Osteoblast (primary cell): ENCODE measurements at places on chromosomes 16 and 17.

GRCh38 chr17:50448643-50449042 is 20.0 kb downstream of the CHAD start:
- DNase-seq, result no peak

GRCh38 chr16:405548-406506 is 4.1 kb downstream of the DECR2 start:
- peak; percentile 71 for DNase-seq

DNA sequence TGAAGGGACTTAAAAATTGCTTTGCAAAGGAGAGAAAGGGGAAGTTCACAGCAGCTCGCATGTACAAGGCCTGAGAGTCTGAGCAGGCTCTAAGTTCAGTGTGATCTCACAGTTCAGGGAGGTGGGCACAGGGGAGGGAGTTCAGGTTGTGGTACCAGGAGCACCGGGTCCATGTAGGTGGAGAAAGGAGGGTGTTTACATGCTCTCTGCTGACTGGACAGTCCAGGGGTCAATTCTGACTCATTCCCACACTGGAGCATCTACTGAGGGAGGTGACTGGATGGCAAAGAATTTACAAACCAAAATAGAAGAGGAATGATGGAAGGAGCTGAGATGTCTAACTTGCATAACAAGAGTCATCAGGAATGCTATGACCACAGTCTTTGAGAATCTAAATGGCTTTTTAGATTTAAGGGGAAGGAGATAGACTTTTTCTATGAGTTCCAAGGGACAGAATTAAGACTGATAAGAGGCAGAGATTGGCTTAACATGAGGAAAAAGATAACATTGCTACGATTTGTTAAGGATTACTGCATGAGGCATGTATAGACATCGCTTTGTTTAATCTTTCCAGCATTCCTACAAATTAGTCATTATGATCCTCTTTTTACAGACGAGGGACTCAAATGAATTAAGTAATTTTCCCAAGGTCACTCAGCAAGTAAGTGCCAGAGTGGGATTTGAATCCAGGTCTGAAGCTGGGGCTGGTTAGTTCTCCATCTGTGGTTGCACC is 29.9 kb downstream of the MIS12 start:
- DNase-seq, result peak; percentile 94

DNA sequence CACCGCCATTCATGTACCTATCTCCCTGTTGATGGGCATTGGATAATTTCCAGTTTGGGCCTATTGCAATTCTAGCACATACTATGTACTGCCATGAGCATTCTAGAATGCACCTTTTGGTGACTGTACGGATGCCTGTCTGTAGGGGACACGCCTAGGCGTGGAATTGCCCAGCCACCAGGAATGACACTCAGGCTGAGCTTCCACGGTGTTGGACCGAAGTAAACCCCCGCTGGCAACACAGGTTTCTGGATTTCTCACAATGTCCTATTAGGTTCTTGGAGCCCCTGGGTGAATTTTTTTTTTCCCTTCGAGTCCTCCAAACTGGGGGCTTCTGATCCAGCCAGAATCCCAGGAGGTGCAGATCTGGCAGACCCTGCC is 146.6 kb downstream of the IRF8 start:
- DNase-seq, result peak; percentile 51

GRCh38 chr16:77896415-77897128 is 108.2 kb downstream of the VAT1L start:
- no peak for DNase-seq

- DNase-seq, result no peak
These were observed 243.9 kb downstream of the CDH8 start for GRCh38 chr16:61792194-61792909.

- peak; percentile 80 for DNase-seq
These were observed 8.9 kb downstream of the HID1 start for GRCh38 chr17:74963656-74964055.

- DNase-seq, result no peak
These were observed 381.5 kb upstream of the SALL1 start for GRCh38 chr16:51532551-51532950.

DNA sequence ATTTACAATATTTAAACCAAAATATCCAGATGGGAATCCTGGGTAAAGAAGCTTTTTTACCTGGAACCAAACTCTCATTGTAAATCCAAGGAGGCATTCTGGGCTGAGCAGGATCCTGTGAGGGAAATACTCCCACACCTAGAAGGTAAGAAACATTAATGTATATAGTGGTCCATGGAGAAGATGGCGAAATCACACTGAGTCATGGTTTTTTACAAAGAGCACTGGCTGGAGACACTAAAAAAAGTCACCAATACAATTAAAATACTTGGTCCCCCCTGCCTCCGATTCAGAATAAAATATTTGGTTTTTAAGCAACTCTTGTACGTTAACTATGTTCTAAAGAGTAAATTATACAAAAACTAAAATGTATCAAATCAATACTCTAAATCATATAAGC is 32.9 kb downstream of the SYNRG start:
- no peak for DNase-seq

DNA sequence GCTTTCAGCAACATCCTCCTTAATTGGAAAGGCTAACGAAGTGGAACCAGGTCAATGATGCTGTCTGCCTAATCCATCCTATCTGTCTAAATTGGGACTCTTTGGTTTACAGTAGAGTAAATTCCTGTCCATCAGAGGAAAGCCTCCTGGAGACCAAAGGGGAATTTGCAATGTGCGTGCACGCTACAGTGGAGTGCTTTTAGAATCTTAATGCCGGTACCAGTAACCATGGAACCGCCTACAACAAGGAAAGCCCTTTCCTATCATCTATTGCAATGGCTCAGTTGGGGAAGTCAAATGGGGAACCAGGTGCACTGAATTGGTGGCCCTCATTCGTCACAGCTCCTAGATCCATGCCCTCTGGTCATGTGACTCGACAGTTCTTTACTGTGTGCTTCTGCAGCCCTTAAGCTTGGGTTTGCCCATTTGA is 110.1 kb downstream of the XYLT1 start:
- DNase-seq, result no peak

DNA sequence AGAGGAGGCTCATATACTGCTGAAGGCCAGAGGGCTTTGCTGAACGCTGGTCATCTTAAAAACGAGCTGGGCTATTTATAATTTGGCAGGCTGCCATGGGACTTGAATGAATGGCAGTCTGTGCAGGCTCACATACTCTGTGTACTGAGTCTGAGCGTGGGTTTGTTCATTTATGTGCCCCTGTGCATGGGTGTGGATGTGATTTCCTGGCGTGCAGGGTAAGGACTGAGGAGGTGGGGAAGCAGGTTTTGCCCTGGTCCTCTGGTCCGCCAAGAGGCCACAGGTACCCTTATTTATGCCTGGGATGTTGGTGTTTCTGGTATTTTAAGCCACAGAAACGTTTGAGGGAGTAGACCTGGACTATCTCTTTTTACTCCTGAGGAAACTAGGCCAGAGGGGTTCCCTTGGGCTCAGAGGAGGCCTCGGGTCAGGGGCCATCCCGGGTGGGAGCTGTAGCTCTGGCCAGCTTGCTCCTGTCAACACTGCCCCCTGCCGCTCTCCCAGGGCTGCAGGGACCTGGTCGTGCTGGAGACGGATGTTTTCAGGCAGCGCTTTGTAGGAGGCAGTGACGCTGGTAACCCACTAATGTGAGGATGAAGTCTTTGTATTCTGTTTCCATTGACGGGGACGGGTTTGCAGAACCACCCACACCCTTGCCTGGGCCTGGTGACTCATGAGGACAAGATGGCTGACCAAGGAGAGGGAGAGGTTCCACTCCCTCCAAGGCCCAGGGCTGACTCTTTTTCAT is 184.4 kb downstream of the MSI2 start:
- DNase-seq, result peak; percentile 88

GRCh38 chr17:54900457-54901229 is at the start of gene TOM1L1:
Gene TOM1L1 (plus strand): TSS chr17:54900852. CDS start chr17:54900866, 14 bp downstream.
- peak; percentile 95 for DNase-seq

GRCh38 chr17:43531082-43531378 is 15.1 kb downstream of the ETV4 start:
- no peak for DNase-seq

GRCh38 chr16:52861614-52862022 is 191.1 kb downstream of the CHD9NB start:
- DNase-seq, result no peak

- no peak for DNase-seq
These were observed 18.8 kb upstream of the KRT10 start for GRCh38 chr17:40841246-40841645.

- peak; percentile 35 for DNase-seq
These were observed 86.9 kb upstream of the ZNF469 start for GRCh38 chr16:88295671-88296436.

- no peak for DNase-seq
These were observed 173.1 kb downstream of the CEP112 start for GRCh38 chr17:66018786-66019185.

DNA sequence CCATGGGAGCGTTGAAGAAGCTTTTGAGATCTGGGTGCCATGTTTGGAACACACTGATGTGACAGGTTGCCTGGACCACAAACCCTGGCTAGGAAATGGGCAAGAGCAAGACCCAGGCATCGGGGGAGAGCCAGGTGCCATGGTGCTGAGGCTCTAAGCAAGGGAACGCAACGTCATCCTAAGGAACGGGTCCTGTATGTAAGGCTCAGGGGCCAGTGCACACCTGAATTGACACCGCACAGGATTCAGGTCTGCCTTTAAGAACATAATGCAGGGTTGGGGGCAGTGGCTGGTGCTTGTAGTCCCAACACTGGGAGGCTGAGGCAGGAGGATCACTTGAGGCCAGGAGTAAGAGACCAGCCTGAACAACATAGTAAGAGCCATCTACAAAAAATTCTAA is 10.8 kb downstream of the PSMD7 start:
- DNase-seq, result no peak

- peak; percentile 87 for DNase-seq
These were observed 11.8 kb downstream of the UTS2R start for GRCh38 chr17:82383411-82383810.

GRCh38 chr16:51500306-51500705 is 349.2 kb upstream of the SALL1 start:
- DNase-seq, result no peak

GRCh38 chr17:45101883-45102811 is 30.2 kb downstream of the PLCD3 start:
- peak; percentile 32 for DNase-seq

GRCh38 chr16:31487720-31488467 is 5.0 kb downstream of the SLC5A2 start:
- peak; percentile 91 for DNase-seq

DNA sequence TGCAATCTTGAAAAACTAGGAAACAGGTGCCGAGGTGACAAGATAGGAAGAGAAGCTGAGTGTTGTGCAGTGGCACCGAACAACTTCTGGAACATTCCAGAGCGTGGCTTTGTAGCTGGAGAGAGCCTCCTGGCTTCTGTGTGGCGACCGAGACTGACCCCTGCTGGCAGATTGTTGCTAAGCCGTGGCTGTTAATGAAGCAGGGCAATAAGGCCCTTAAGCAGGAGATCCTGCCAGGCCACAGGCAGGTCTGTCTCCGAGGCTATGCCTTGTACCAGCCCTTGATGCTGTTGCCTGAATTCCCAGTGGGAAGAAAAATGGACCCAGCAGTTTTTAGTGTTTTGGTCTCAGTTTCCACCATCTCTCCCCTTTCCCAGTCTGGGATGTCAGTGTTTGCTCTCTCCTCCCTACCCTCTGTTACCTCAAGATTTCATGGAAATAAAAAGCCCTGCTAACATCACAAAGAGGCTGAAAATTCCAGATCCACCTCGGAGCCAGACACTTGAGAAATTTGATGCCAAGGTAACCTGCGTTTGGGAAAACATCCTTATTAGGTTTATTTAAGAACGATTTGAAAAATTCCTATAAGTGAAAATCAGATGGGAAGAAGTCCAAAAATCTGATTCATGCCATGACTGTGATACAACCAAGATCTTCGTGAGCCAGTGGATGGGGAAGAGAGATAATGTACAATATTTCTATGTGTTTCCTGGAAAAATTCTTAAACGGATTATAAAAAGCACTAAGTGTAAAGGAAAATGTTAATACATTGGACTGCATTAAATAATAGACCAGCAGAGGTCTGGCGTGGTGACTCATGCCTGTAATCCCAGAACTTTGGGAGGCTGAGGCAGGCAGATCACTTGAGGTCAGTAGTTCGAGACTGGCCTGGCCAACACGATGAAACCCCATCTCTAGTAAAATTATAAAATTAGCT is 265.1 kb downstream of the PRKCA start:
- DNase-seq, result peak; percentile 60

DNA sequence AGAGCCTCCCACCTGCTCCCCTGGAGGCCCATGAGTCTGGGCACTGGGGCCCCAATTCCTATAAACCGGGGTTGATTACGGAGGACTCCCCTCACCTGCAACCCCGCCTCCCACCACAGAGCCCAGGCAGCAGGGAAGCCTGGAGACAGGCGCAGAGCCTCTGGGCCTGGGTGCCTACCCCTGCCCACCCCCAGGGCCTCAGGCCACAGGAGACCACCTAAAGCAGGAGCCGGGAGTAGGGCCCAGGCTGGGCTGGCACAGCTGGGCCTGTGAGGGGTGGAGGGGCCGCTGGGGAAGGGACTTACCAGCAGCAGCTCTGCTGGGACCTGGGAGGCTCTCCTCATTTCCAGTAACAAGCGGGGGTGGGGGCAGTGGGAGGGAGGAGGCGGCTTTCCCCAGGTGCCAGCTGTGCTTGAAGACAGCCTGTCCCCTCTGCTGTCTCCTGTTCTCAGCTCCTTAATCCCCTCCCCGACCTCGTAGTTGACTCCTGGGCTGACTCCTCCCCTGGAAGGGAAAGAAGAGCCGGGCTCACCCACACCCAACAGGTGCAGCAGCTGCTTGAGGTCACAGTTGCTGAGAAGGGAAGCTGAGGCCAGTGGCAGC is 46.8 kb downstream of the TMEM235 start:
- peak; percentile 18 for DNase-seq

- no peak for DNase-seq
These were observed 37.5 kb upstream of the LITAF start for GRCh38 chr16:11624205-11624604.

GRCh38 chr16:13300066-13300840 is 398.9 kb downstream of the SHISA9 start:
- no peak for DNase-seq

GRCh38 chr16:87851601-87852000 is 17.7 kb downstream of the SLC7A5 start:
- peak; percentile 79 for DNase-seq

GRCh38 chr17:75457047-75457654 is 716 bp downstream of the TMEM94 start:
- DNase-seq, result peak; percentile 86

DNA sequence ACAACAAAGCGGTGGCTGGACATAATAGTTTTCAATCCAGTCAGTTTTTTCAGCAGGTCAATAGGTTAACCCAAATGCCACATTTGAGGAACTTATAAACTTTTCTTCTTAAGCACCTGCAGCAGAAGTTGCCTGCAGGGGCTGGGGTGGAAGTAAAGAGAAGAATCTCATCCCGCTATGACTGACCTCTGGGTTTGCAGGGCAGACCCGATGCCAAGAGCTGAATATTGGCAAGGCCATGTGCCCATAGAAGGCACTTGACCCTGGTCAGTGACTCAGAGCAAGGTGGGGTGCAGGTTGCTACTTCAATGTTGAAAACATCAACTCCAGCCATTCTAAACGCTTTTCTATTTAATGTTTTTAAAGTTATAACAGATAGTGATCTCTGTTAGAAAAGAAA is 17.9 kb upstream of the SMPD3 start:
- DNase-seq, result no peak
